ENCODE measurements at places on chromosomes 3 and 15.

- DNase-seq = no peak
These were observed 91.0 kb upstream of the KBTBD8 start for GRCh38 chr3:66907136-66907535.

GRCh38 chr3:71495708-71496472 lies 87.6 kb downstream of the FOXP1 start:
- no peak for DNase-seq

- DNase-seq = no peak
These were observed 655.2 kb downstream of the RBMS3 start for GRCh38 chr3:29936054-29936453.

GRCh38 chr3:151584566-151584965 lies 123.7 kb upstream of the IGSF10 start:
- no peak for DNase-seq

DNA sequence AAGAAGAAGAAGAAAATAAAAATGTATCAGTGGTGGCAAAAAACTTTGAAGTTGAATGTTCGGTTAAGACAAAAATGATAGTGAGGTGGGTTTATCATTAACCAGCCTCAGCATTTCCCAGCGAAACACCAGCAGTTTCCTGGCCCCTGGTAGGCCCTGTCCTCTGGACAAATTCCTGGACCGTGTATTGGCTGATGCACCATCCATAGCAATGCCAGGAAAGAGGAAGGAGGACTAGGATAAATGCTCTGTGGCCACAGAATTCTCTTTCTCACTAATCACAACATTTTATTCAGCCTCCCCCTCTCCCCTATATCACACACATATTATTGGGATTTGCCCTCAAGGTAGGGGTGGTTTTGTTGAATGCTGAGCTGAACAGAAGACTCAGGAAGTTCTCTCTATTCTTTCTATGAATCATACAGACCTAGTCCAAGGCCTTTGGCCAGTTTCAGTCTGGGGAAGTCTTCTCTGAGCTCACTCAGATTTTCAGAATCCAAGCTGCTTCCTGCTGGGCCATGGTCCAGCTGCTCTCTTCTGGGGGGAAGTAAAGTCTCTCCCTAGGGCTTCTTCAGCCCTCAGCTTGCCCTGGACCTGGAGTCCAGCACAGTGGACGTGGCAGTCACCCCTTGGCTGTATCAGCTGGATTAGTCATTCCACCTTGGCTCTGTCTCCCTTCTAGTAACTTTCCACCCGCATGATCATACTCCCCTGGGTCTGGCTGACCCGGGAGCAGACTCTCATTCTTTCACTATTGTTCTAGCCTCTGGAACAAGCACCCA lies 27.6 kb downstream of the SLC28A1 start:
- no peak for DNase-seq

DNA sequence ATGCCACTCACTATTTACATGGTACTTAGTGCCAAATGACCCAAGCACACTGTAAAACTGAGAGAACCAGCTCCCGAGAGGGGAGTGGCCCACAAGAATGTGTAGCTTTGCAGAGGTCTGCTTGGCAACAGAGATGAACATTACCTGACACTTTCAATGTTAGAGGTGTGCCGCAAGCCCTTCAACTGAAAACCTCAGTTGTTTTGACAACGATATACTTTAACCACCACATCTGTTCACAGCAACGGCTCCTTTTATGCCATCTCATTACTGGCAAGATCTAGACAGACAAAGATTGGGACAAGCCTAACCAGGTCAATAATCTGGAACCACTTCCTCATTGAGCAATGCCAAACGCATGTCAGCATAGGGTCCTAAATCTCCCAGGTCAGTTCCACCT lies 23.7 kb downstream of the NEK10 start:
- DNase-seq = peak; percentile 74

DNA sequence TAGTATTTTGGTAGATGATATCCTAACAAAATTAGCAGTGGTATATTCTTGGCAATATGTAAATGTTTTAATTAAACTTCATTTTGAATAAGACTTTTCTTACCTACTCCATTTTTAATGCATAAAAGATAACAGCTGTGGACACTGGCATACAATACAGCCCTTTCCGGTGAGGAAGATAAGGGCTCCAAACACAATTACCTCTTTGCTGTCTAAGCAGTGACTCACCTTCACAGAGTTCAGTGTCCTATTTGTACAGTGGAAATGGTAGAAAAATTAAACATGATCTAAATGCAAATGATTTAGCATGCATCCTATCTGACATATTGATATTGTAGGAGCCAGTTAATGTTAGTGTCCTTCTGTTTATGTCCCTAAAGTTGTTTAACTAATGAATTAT lies 969.4 kb downstream of the PLOD2 start:
- DNase-seq = peak; percentile 78

- DNase-seq = no peak
These were observed 359.9 kb downstream of the AGBL1 start for GRCh38 chr15:86439614-86440013.

GRCh38 chr3:41431386-41431785 lies 232.1 kb downstream of the CTNNB1 start:
- no peak for DNase-seq

DNA sequence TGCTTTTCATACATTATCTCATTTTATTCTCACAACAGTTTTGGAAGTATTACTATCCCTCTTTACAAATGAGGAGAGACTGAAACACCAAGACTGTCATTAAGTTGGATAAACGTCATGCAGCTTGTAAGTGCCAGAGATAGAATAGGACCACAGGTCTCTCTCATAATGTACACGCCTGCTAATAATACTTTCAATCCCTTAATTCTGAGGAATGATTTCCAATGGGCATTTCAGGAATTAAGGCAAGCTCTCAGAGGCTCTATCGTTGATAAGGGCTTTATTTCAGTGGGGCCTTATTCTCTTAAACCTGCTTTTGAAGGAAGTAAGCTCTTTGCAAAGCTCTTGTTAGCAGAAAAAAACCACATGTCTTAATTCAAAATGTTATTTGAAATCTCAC lies 229.1 kb downstream of the NFKBIZ start:
- DNase-seq = no peak

GRCh38 chr15:80492874-80493273 lies 88.7 kb downstream of the ARNT2 start:
- DNase-seq = no peak

DNA sequence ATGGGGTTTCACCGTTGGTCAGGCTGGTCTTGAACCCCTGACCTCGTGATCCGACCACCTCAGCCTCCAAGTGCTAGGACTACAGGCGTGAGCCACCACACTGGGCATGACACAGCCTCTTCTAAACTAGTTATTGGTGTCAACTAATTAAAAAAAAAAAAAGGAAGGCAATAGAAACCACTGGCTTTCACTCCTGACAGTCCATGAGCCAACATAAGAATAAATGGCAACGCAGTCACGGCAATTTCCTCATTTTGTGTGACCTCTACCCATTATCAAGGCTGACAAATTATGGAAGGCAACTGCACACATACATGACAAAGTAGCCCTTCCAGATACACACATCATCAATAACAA lies 5.9 kb downstream of the ARHGEF3 start:
- DNase-seq = no peak

GRCh38 chr3:151635905-151636304 lies 97.8 kb upstream of the AADACL2 start:
- no peak for DNase-seq

GRCh38 chr15:64110950-64111678 lies 15.3 kb downstream of the SNX1 start:
- DNase-seq = no peak

GRCh38 chr3:20310629-20311028 lies 124.6 kb upstream of the SGO1 start:
- no peak for DNase-seq

GRCh38 chr3:190180268-190180667 lies 59.6 kb upstream of the P3H2 start:
- DNase-seq = no peak

DNA sequence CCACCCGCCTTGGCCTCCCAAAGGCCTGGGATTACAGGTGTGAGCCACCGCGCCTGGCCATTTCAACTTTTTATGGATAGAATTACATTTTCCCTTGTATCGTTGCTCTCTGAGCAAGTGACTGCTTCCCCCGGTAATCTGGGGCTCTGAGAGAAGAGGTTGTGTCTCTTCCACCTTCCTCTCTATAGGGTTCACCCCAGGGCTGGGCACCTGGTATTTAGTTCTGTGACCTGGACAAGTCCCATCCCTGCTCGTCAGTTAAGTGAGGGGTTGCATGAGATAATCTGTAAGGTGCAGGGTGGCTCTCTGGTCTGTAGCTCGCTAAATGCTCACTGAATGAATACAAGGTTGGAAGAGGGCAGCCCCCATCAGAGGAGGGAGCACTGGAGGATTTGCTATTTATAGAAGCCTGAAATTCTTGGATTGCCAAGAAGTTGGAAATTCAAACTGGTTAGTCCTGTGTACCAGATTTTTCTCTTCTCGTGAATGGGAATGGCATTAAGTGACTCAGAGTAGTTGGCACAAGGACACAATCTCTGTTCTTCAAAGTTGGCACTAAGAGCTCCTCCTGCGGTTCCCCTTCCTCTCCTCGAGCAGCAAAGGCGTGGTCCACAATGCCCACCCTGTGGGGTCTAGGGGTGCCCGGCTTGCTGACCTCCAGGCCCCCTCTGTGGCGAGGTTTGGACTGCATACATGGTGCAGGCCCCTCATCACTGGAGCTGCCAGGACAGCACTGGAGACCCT lies 68.1 kb upstream of the DLG1 start:
- no peak for DNase-seq

DNA sequence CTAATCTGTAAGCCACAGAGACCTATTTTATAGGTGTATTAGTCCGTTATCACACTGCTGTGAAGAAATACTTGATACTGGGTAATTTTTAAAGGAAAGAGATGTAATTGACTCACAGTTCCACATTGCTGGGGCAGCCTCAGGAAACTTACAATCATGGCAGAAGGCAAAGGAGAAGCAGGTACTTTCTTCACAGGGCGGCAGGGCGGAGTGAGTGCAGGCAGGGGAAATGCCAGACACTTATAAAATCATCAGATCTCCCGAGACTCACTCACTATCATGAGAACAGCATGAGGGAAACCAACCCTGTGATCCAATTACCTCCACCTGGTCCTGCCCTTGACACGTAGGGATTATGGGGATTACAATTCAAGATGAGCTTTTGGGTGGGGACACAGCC lies 108.7 kb downstream of the GALK2 start:
- no peak for DNase-seq

GRCh38 chr15:73981761-73982221 lies 10.3 kb downstream of the STOML1 start:
- no peak for DNase-seq

GRCh38 chr15:92821491-92822116 lies 78.5 kb upstream of the CHD2 start:
- no peak for DNase-seq

GRCh38 chr3:195558602-195559001 lies 15.5 kb upstream of the PPP1R2 start:
- DNase-seq = peak; percentile 82

DNA sequence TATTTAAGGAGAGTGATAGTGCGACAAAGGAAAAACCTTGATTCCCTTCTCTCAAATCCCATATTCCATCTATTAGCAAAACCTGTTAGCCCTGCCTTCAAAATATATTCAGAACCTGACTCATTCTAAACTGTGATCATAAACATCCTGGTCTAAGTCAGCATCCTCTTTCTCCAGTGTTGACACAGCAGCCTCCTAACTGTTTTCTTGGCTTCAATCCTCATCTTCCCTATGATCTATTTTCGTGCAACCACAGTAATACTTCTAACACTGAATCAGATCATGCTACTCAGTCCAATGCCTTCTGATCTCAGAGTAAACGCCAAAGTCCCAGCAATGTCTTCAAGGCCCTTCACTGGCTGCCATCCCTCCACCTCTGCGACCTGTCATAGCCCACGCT lies 785.1 kb downstream of the EDEM1 start:
- no peak for DNase-seq

GRCh38 chr3:45965253-45965652 lies 22.0 kb downstream of the CXCR6 start:
- no peak for DNase-seq

DNA sequence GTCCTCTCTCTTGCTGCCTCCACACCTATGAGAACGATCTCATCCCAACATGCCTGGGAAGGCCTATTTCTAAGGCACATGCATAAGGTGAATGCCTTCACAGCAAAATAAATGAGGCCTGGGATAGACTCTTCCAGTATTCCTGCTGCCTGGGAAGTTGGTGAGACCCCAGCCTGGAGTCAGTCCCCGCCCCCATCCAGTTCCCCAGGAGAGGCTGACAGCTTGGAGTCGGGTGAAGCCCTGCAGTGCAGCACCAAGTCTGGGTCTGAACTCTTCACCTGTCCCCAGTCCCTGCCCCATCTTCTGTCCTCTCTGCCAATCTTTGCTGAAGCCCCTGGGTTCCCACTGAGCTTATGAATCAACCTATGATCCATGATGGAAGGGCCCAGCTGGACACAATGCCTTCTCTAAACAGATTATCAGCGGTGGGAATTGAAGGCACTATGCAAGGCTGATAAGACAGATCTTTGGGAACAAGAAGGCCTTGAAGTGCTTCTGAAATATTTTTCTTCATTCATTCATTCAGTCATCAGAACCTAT lies 10.2 kb upstream of the APBA2 start:
- no peak for DNase-seq

DNA sequence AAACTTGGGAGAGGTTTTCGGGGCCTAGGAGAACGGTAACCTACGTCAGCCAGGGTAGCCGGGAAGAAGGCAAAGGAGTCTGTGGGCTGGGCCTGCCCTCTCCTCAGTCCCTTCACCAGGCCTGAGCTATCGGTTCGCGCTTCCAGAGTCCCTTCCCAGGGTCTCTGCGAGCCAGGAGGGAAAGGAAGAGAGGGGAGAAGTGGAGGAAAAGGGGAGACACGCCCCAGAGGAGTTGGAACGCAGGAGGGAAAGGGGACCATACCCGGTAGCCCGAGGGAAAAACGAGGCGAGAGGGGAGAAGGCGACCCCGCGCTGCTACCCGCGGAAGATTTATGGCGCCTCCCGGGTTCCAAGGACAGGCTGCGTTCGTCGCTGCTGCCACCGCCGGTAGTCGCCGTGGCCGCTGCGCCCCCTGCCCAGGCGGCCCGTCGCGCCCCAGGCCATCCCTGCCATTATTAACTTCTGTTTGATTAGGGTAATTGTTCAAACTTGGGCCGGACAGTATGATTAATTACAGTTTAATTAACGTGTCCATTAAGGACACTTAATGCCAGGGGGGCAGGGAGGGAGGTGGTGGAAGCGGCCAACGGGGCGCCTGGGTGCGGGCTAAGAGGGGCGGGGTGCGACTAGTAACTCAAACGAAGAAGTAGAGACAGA lies 3.4 kb upstream of the SKOR1 start:
- DNase-seq = no peak

DNA sequence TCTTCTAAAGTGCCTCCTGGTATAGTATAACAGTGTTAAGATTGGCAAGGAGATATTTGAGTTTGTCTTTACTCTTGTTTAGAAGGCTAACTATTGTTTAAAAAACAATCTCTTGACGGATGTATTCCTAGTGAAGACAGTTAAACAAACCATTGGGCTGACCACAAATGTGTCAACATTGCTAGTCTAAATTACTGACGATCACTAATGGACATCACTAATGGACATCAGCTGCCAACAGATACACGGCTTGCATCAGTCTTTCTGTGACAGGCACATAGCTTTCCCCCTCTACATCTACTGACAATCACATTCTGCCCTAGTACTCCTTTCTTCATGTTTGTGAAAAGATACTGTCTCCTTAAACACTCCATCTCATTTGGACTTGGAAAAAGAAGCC lies 57.1 kb upstream of the ETV5 start:
- peak; percentile 8 for DNase-seq

Measured in DMS153 (cell line).